ENCODE measurements at places on chromosomes 5 and 9.

DNA sequence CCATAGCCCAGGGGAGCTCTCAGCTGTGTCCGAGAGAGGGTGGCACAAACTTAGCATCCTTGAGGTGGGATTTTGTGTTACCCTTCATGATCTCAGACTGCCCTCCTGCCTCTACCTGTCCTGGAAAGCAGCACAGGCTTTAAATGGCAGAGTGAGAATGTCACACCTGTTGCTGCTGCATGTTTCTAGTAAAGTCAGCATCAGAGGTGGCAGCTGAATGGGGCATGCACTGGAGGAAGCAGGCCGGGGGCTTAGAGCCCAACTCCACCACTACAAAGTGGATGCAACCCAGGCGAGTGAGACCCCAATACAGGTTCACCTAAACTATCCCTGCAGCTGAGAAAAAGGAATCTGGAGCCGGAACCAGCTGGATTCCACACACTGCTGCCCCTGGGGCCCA is 51.6 kb downstream of the MACROH2A1 start:
- H3K27ac ChIP-seq: no peak overlapping the region
- H3K27me3 ChIP-seq: no peaks in the 10 kb centered on the region
- peaks cover 32% of the 10 kb centered on the region for H3K4me1 ChIP-seq
- H3K36me3 ChIP-seq: peaks cover 28% of the 10 kb centered on the region
- H3K4me3 ChIP-seq: no peak overlapping the region
- DNase-seq: no peak

- no peak overlapping the region for H3K4me3 ChIP-seq
- H3K4me1 ChIP-seq: no peaks in the 10 kb centered on the region
- DNase-seq: no peak
- no peak overlapping the region for H3K27ac ChIP-seq
- H3K27me3 ChIP-seq: peaks cover 45% of the 10 kb centered on the region
These were observed 9.9 kb downstream of the GFPT2 start for GRCh38 chr5:180343110-180343830.

GRCh38 chr5:150129454-150129812 is 26.2 kb downstream of the PDGFRB start:
- no peak overlapping the region for H3K27ac ChIP-seq
- H3K27me3 ChIP-seq: no peaks in the 10 kb centered on the region
- H3K36me3 ChIP-seq: no peaks in the 10 kb centered on the region
- no peak overlapping the region for H3K4me3 ChIP-seq

DNA sequence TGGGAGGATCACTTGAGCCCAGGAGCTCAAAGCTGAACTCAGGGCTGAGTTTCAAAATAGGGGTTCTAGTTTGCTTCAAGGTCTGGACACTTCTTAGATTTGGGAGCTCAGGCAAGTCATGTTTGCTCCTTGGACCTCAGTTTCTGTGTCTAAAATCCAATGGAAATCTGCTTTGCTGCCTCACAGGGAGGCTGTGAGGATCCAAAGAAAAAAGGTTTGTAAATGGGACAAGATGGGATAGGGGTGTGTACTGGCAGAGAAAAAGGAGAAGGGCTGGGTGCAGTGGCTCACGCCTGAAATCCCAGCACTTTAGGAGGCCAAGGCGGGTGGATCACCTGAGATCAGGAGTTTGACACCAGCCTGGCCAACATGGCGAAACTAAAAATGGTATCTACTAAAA is 39.6 kb upstream of the SH3PXD2B start:
- no peaks in the 10 kb centered on the region for H3K36me3 ChIP-seq
- H3K4me3 ChIP-seq: no peak overlapping the region
- H3K27me3 ChIP-seq: peaks cover 35% of the 10 kb centered on the region
- no peak for DNase-seq
- no peak overlapping the region for H3K27ac ChIP-seq
- H3K4me1 ChIP-seq: no peaks in the 10 kb centered on the region

DNA sequence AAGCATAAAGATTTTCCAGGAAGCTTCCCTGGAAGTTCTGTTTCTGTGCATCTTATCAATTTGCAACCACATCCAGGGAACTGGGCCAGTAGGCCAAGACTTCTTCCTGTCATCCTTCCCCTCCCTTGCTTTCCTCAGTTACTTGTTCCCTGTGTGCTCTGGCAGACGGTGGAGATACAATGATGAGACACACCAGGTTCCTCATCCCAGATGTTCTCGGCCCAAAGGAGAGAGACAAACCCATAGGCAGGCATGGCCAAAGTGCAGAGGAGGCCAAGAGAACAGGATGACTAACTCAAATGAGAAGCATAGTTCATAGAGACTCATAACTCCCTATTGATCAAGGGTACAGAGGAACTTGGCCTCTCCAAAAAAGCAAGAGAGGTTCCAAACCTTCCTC is 652.6 kb downstream of the CCDC171 start:
- no peak for DNase-seq
- no peaks in the 10 kb centered on the region for H3K4me1 ChIP-seq
- no peak overlapping the region for H3K4me3 ChIP-seq

- no peak overlapping the region for H3K4me3 ChIP-seq
These were observed 6.8 kb upstream of the RECK start for GRCh38 chr9:36029765-36030528.

DNA sequence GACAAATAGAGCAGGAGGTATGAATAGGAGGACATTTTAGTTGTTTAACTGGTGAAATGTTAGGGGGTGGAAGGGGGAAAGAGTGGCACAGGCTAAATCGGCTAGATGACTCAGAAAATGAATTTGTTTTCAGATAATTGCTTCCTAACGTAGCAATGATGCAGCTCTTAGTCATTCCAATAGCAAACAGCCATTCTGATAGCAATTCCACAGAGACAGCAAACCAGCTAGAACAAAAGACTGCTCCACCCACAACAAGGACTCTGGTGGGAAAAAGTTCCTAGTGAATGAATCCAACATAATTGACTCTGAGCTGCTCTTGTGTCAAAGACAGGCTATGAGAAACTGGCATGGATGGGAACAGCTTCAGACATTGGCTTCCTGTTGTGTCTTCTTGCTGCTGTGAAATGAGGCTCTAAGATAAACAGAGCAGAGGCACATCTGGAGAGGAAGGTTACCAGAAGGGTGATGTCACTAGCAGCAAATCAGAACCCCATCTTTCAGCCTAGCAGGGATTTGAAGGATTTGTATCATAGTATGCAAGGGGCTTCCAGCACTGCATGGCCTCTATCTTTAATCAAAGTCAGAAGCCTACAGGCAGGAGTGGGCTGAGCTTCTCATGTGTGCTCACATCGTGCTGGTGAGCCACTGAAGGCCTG is 28.1 kb upstream of the F2RL1 start:
- no peaks in the 10 kb centered on the region for H3K4me1 ChIP-seq
- no peak for DNase-seq
- H3K27me3 ChIP-seq: no peaks in the 10 kb centered on the region
- H3K36me3 ChIP-seq: no peaks in the 10 kb centered on the region
- H3K27ac ChIP-seq: no peak overlapping the region

DNA sequence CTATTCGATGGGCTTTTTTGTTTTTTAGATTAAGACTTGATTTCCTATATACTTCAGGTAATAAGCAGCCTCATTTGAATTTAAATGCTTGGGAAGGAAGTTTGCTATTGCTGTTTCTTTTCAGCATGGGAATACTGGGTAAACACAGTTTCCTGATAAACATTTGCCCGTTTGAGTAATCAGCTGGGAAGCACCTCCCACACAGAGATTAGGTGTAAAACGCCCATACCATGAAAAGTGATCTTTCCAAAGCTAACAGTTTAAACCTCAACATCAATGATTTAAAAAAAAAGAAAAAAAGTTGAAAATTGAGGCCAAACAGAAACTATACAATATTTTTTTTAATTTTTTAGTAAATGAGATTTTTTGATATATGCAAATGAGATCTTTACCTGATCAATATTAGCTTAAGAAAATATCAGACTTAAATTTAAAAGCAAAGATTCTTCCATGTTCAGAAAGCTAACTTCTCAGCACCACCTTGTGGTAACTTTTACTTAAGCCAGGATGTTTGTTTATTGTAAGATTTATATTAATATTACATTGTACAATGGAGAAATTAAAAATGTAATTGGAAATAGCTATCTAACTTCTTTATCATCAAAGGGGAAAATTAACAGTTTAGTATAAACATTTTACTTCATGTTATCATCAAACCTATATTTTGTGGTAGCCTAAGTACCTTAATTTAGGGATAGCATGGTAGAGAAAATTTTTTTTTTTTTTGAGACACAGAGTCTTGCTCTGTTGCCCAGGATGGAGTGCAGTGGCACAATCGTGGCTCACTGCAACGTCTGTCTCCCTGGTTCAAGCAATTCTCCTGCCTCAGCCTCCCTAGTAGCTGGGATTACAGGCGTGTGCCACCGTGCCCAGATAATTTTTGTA is 39.8 kb downstream of the F2RL2 start:
- no peaks in the 10 kb centered on the region for H3K36me3 ChIP-seq
- no peak overlapping the region for H3K4me3 ChIP-seq
- peaks cover 8% of the 10 kb centered on the region for H3K4me1 ChIP-seq
- H3K27ac ChIP-seq: no peak overlapping the region

DNA sequence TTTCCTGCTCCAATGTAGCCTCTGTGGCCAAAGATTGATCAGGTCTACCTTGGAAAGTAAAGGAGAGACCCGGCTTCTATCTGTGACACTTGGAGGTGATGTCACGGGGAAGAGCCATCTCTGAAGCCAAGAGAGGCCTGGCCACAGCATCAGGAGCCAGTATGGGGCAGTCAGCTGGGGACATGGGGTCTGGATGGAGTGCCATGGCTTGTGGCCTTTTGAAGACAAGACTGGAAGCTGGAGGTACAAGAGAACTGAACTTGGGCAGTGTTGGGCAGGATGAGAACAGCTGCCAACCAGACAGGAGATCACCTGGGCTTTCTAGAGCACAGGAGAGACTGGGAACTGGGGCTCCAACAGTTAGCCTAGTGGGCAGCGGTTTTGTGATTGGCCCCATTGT is 190.7 kb downstream of the TENT4A start:
- no peak for DNase-seq
- H3K36me3 ChIP-seq: no peaks in the 10 kb centered on the region
- no peaks in the 10 kb centered on the region for H3K4me1 ChIP-seq
- no peak overlapping the region for H3K27ac ChIP-seq

DNA sequence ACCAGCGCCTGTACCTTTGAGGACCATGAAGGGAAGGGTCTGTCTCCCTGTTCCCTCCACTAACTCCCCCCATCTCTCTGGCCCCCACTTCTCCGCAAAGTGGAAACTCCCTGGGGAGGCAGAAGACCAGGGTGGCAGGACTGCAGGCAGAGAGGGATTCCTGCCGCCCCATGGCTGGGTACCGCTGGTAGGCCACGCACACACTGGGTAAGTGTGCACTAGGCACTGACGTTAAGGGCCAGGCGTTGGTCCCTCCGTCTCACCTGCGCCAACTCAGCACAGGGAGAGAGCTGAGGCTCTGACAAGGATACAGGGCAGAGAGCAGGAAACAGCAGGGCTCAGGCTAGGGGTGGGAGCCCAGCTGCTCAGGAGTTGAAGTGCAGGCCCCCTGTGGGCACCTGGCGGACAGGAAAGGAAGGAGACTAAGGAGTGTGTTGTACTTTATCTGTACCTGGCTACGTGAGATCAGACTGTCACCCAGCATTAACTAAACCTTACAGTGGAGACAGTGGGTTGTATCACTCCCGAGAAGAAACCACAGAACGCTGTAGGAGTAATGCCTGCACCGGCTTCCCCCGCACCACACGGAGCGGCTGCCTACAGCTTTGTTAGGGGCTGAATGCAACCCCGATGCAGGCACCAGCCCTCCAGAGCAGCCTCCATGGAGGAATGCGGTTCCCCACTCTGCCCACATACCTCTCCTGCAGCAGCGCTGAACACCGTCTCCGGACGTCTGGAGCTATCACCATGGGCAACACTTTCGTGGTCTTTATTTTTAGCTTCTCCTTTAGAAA is 34.2 kb upstream of the CLPTM1L start:
- peaks cover 24% of the 10 kb centered on the region for H3K4me1 ChIP-seq
- H3K27ac ChIP-seq: no peak overlapping the region
- DNase-seq: no peak
- H3K27me3 ChIP-seq: peaks cover 4% of the 10 kb centered on the region
- H3K36me3 ChIP-seq: no peaks in the 10 kb centered on the region

- peaks cover 23% of the 10 kb centered on the region for H3K4me1 ChIP-seq
- no peak for DNase-seq
- H3K27ac ChIP-seq: no peak overlapping the region
- H3K36me3 ChIP-seq: peaks cover 4% of the 10 kb centered on the region
- no peaks in the 10 kb centered on the region for H3K27me3 ChIP-seq
These were observed 18.3 kb downstream of the ACTL7B start for GRCh38 chr9:108837530-108837929.

- no peak overlapping the region for H3K4me3 ChIP-seq
- DNase-seq: no peak
- H3K27me3 ChIP-seq: peaks cover 5% of the 10 kb centered on the region
- H3K36me3 ChIP-seq: peaks cover 6% of the 10 kb centered on the region
- H3K4me1 ChIP-seq: no peaks in the 10 kb centered on the region
These were observed 302.4 kb downstream of the GLIS3 start for GRCh38 chr9:3997492-3997891.

DNA sequence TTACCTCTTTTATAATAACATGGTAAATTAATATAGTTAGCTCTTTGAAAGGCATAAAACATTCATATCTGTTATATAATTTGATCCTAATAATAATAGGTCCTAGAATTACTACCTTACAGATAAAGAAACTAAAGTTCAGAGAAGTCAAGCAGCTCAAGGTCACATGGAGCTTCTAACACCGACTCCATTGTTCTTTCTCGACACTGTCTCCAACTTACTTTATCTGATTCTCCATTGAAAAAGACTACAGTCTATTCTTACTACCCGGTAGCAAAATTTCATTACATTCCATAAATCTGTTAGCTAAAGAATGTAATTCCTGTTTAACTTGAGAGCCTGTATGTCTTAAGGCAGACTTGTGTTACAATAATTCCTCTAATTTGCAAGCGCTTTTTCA is 96.3 kb upstream of the TMEM161B start:
- H3K4me3 ChIP-seq: no peak overlapping the region
- no peak overlapping the region for H3K27ac ChIP-seq

GRCh38 chr5:127085371-127085770 is 12.1 kb upstream of the C5orf63 start:
- no peaks in the 10 kb centered on the region for H3K27me3 ChIP-seq
- peaks cover 12% of the 10 kb centered on the region for H3K4me1 ChIP-seq
- DNase-seq: no peak
- no peak overlapping the region for H3K27ac ChIP-seq
- no peak overlapping the region for H3K4me3 ChIP-seq
- H3K36me3 ChIP-seq: no peaks in the 10 kb centered on the region

GRCh38 chr5:41246376-41246775 is 33.0 kb upstream of the C6 start:
- H3K4me3 ChIP-seq: no peak overlapping the region
- H3K36me3 ChIP-seq: no peaks in the 10 kb centered on the region
- DNase-seq: no peak
- no peaks in the 10 kb centered on the region for H3K27me3 ChIP-seq
- H3K27ac ChIP-seq: no peak overlapping the region

GRCh38 chr5:181047921-181048320 is 7.9 kb downstream of the BTNL9 start:
- no peak overlapping the region for H3K27ac ChIP-seq
- peaks cover 7% of the 10 kb centered on the region for H3K4me1 ChIP-seq
- H3K36me3 ChIP-seq: peaks cover 5% of the 10 kb centered on the region
- no peak overlapping the region for H3K4me3 ChIP-seq

DNA sequence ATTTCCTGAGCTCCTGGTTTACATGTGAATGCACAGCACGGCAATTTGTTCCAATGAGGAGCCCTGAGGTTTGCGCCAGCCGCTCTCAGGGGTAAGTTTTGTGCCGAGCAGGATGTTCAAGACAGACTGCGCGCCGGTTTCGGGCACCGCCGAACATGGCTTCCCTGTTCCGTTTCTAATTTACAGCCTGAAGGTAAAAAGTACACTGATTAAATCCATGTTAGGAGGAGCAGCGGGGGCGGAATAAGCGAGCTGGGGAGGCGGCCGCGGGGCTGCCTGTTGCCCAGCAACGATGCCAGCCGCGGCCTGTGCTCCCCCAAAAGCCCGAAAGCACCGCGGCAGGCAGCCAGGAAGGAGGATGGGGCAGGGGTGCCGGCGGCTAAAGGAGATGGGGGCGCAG is 6.4 kb downstream of the SOWAHA start:
- H3K36me3 ChIP-seq: no peaks in the 10 kb centered on the region
- H3K4me3 ChIP-seq: peak overlapping the region; percentile 84
- DNase-seq: no peak
- H3K4me1 ChIP-seq: peaks cover 23% of the 10 kb centered on the region

Data from naive B cell (primary cell).